Progenitor cell of endocrine pancreas (in vitro differentiated cells): ENCODE measurements at places on chromosomes 3 and 15.

GRCh38 chr15:72168808-72169190, 28.8 kb downstream of the GRAMD2A start:
- DNase-seq, result no peak

- no peak for DNase-seq
Observed at GRCh38 chr3:149547954-149548668, 73.6 kb downstream of the TM4SF4 start.

- no peak for DNase-seq
Observed at GRCh38 chr3:52023860-52024764, 28.4 kb upstream of the RPL29 start.

DNA sequence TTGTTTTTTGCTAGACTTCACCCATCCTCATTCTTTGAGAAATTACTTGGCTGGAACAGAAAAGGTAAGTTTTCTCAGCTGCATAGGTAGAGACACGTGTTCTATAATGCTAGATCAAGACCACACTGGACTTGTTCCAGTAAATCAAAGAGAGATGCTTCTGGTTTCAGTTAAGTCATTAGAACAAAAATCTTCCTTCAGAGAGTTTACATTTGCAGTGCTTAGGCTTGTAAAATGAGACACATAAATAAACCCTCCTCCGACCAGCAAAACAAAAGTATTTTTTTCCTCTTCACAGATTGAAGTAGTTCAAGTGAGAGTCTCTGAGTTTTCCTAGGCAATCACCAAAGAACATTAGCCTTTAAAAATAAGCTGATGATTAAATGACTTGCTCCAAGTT, 87.3 kb upstream of the PROK2 start:
- DNase-seq, result no peak

GRCh38 chr3:16516695-16517481, 3.4 kb upstream of the RFTN1 start:
- DNase-seq, result no peak

DNA sequence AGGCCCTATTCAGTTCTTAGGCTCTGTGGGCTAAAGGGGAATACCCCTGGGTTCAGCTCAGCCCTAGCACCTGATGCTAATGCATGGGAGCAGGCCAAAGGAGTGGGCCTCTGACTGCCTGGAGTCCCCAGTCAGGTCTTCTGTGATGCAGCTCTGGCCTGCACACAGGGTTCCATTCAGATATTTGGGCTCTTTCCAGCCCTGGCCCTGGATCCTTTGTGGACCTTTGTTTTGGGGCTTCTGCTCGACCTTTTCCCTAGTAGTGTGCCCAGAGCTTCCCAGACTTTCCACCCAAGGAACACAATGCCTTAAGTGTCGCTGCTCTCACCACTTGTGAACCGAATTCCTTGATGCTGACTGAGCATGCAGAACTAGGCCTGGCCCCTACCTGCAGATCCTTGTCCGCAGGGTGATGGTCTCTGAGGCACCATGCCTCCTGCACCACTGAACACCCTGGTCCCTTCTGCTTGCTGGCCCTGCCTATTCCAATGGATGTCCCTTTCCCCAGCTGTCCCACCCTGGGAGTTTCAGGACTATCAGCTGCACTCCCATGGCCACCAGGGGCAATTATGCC, 5.1 kb downstream of the SEC13 start:
- no peak for DNase-seq

GRCh38 chr3:107969994-107970819, 120.6 kb downstream of the CD47 start:
- no peak for DNase-seq

DNA sequence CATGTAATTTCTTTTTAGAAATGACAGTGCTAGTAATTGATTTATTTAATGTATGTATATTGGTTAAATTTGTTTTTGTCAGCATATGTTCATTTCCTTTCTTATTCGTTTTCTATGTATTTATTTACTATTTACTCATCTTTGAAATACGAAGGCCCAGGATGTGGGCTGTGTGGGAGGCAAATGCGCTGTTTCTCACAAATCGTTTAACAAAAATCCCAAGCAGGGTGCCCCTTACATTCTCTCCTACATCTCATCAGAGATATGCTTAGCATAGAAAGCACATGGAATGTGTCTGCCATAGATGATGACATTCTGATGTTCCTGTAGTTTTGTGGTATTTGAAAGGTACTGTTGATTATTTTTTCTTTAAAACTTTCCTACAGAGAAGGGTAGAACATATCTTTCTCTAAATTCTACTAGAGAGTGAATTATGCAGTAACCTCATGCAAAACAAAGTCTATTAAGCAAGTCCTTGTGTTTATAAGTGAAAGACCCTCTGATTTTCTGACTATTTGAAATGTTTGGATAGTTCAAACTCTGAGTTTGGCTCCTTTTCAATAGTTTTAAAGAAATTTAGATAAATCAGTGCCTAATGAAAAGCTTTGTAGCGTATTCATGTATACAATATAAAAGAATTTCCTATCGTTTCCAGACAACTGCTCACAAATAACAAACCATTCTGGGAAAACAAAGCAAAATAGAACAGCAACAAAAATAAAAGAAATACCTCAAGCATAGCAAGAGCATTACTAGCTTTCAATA, 111.1 kb upstream of the VGLL3 start:
- no peak for DNase-seq

GRCh38 chr3:134236505-134237170, 14.0 kb downstream of the RYK start:
- DNase-seq, result no peak

GRCh38 chr3:105093371-105094252, 273.1 kb upstream of the ALCAM start:
- DNase-seq, result no peak

DNA sequence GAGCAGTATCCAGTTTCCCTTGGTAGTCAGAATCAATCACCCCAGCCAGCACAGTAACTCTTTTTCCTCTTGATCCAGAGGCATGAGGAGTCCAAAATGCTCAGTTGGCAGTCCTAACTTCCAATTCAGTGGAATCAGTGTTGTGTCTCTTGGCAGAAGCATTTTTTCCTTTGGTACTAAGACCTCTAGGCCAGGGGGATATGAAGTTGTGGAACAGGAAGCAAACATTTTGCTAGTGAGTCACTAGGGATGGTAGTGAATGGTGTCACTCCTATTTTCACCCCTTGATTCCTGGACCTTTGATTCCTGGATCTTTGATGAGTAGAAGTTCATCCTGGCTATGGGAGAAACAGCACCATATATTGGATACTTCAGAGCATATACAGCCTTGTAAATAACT, 70.5 kb upstream of the ALDH1A3 start:
- DNase-seq, result no peak

GRCh38 chr3:42184651-42185443, 81.1 kb downstream of the CCK start:
- no peak for DNase-seq

DNA sequence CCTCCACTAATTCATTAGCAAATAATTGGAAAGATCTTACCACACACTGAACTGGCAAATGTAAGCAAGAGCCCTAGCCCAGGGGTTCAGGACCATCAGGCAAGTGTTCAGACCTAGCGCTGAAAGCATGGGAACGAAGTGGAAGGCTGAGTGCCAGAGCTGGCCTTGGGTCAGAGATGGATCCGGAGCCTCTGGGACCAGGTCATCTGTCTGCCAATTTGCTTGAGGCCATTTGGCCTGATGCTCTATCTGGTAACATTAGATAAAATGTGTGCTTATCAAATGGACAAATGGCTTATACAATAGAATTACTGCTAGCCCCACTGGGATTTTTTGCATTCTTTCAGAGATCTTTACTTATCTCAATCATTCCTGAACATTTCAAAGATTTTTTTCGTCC, 1.4 kb upstream of the TMC3 start:
- no peak for DNase-seq

- DNase-seq, result no peak
Observed at GRCh38 chr3:197241173-197241572, 57.2 kb downstream of the DLG1 start.

DNA sequence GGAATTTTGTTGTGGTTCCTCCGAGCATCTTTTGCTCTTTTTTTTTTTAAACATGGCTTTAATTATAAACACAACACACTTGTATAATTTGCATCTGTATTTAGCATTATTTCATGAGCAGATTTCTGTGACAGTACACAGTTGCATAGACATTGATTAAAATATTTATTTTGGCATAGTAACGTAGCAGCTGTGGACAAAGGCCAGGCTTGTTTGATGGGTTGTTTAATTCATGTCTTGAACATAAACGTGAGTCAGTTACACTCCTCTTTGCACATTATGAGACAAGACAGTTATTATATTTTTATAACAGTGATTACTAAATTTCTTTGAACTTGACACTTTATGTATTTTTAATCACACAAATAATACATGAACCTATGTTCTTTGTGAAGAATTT, 182.5 kb downstream of the CACNA2D3 start:
- no peak for DNase-seq

DNA sequence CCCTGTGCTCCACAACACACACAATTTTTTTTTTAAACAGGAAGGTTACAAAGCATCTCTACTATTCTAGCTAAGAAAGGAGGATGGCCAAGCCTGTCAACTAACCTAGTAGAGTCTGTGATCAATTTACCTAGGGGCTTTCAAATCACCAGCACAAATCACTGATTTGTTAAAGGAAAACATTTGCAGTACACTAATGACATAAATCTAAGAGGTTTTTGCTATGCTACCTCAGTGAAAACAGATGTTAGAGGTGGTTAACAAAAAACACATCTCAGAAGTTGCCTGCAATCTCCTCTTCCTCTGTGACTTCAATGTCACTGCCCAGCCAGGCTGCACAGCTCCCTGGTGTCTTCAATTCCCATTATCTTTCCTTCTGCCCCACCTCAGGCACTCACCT, 72.0 kb downstream of the RAD18 start:
- no peak for DNase-seq

DNA sequence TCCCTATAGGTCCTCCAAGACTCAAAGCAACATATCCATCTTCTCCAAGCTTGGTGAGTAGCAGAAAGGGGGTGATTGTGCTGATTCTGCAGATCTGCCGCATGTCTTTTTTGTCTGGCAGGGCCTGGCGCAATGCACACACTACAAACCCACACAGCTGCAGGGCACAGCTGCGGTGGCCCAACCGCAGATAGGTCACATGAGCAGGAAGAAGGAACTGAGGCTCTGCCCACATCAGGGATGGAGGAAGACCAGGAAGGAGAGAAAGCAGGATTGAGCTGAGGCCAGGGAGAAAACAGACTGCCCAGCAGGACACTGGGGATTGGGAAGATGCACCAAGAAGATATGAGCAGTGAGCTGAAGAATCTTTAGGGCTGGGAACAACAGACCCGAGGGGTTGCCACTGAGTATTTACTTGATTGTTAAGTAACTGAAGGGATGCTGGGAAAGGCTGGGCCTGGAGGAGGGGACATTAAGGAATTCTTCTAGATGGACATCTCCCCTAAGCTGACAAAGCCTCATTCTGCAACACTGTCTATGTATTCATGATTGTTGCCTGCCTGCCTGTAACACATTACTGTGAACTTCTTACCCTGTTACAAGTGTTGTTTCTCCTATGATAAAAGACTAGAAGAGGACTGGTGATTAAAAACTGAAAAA, 126.7 kb downstream of the MYLK start:
- no peak for DNase-seq

- DNase-seq, result no peak
Observed at GRCh38 chr3:175932586-175932985, 1073.5 kb downstream of the NAALADL2 start.

- DNase-seq, result no peak
Observed at GRCh38 chr3:130857336-130858026, 36.4 kb upstream of the ATP2C1 start.

DNA sequence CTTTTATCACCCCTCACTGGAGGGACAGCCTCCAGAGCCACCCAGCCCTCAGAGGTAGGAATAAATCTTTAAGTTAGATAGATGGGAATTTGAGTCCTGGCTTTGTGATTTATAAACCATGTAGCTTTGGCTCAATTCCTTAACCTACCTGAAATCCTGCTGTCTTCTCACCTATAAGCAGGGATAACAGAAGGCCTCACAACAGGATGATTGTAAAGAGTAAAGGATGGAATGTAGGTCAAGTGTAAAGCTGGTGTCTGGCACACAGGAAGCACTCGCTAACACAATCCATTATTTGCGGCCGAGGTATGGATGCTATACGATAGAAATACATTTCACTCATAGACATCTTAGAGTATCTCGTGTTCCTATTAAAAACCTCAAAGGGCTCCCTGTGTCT, 162.9 kb upstream of the LRTM1 start:
- no peak for DNase-seq

GRCh38 chr15:80710635-80711554, 15.8 kb downstream of the ABHD17C start:
- no peak for DNase-seq

GRCh38 chr3:177424521-177424920, 227.2 kb upstream of the TBL1XR1 start:
- DNase-seq, result no peak

DNA sequence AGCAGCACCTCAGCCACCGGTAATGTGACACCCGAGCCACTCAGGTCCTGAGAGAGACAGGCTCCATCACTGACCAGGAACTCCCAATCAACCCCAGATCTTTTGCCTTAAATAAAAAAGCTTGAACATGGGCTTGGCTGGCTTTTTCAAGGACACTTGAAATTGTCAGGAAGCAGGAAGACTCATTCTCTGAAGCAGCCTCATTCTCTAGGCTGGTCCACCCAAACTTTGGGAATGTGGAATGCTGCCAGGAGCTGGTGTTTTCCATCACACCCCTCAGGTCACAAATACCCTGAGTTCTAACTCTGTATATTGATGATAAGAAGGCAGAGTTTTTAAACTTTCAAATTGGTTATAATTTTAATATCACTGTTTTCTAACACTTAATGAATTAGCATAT, 17.0 kb downstream of the CXCR6 start:
- DNase-seq, result no peak

GRCh38 chr3:141413801-141414689, 45.7 kb downstream of the ZBTB38 start:
- no peak for DNase-seq

DNA sequence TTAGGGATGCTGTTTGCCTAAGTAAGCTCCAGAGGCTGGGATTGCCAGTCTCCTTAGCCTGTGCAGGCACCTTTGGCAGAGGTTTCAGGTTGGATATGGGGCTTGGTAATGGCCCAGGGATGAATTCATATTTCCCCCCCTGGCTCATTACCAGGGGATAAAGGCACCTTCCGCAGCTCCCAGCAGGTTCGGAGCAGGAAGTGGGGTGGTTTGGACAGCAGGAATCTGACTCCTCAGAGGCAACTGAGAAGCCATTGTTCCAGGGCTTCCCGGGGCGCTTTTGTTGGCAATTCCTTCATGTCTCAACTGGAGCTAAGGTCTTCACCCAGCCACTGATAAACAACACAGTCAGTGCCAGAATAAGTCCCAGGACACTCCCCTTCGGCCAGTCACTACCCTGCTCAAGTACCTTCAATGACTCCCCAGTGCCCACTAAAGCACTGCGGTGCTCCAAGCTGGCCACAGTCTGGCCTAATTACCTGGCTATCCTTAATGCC, 85.3 kb upstream of the SLC6A6 start:
- no peak for DNase-seq

- no peak for DNase-seq
Observed at GRCh38 chr3:127217596-127218453, 24.9 kb downstream of the PRR23E start.
